Retina (tissue), 1 donor: ENCODE measurements at places on chromosomes 7 and 10.

- no peak for DNase-seq
Measured at GRCh38 chr10:8449909-8450308, 395.4 kb downstream of the GATA3 start.

DNA sequence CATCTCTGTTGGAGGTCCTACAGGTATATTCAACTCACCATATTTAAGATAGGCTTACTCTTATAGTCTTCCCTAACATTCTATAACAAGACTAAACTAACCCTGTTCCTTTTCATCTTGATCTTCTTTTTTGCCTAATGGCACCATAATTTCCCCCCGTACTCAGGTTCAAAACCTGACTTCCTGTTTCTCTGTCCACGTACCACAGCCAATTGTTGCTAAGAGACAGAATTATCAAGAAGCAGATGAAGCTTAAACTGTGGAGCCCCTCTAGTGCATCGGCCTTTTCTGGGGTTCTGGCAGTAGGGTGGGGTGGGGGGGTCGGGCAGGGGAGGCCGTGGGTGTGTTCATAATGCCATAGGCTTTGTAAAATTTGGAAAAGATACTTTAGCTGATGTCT, 109.2 kb downstream of the EVX1 start:
- DNase-seq: no peak

DNA sequence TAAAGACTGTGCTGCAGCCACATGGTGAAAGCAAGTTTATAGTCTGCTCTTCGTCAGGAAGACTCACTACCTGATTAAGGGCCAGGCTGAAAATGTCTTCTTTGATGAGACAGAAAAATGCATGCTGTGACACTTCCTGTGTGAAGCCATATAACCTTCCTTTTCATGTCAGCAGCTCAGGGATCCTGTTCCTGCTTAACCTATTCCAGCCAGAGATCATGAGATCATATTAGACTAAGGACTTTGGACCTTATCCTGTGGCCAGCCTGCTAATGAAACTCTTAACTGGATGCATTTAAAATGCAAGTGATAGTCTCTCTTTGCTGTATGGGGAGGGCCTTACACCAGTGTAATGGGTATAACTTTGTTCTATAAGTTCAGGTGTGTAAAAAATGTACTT, 165.2 kb downstream of the PTEN start:
- DNase-seq: no peak

GRCh38 chr7:28725911-28726310, 232.2 kb downstream of the TRIL start:
- DNase-seq: no peak

DNA sequence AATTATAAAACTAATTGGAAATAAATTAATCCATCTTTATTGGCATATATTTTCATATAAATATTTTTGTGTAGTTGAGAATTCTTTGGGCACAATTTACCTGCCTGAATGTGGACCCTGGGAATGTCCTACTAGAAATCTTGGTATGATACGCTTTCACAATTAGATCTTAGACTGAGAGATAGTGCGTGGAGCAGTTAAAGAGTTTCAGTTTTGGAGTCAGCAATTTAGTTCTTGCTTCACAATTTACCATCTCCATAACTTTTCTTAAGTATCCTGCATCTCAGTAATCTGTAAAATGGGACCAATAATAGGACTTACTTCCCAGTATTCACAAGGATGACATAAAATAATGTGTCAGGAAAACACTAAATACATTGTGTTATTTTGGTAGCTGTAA, 2.0 kb downstream of the MTPN start:
- DNase-seq: no peak

- no peak for DNase-seq
Measured at GRCh38 chr10:23096802-23097549, 1.6 kb downstream of the MSRB2 start.

DNA sequence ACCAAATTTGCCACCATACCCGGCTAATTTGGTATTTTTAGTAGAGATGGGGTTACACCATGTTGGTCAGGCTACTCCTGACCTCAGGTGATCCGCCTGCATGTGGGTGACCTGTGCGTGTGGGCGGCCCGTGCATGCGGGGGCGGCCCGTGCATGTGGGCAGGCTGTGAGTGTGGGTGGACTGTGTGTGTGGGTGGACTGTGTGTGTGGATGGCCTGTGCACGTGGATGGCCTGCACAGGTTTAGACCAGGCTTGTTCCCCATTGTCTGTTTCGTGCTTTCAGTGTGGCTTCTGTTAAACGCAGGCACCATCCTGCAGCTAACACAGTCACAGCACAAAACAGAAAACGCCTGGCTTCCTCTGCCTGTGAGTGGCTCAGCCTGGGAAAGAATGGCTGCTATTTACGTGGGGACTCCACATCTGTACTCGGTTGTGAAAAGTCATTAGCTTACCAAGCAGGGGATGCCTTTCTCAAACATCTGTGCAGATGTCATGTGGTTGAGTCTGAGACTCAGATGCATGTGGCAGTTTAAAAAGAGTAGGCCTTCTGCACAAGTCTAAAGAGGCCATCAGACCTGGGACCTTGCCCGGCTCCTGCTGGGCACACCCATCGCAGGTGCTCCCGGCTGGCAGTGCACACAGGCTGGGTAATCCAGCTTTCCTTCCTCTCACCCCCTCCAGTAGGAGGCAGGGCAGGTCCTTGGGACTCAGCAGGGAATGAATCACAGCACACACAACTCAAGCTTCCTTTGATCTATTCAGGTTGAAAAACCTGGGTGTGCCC, 91.6 kb downstream of the COBL start:
- no peak for DNase-seq

DNA sequence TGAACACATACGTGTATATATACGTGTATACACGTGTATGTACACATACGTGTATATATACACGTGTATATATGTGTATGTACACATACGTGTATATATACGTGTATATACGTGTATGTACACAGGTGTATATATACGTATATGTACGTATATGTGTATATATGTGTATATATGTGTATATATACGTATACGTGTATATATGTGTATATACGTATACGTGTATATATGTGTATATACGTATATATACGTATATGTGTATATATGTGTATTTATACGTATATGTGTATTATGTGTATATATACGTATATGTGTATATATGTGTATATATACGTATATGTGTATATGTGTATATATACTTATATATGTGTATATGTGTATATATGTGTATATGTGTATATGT, 44.3 kb downstream of the CD36 start:
- DNase-seq: no peak

- no peak for DNase-seq
Measured at GRCh38 chr7:43590862-43591557, 8.1 kb downstream of the STK17A start.

- no peak for DNase-seq
Measured at GRCh38 chr7:131950758-131951157, 394.3 kb upstream of the PODXL start.

- DNase-seq: no peak
Measured at GRCh38 chr10:104895981-104896380, 254.9 kb downstream of the SORCS3 start.

GRCh38 chr7:117193564-117193963, 129.3 kb downstream of the WNT2 start:
- no peak for DNase-seq
